ENCODE measurements at places on chromosomes 13 and 19.

DNA sequence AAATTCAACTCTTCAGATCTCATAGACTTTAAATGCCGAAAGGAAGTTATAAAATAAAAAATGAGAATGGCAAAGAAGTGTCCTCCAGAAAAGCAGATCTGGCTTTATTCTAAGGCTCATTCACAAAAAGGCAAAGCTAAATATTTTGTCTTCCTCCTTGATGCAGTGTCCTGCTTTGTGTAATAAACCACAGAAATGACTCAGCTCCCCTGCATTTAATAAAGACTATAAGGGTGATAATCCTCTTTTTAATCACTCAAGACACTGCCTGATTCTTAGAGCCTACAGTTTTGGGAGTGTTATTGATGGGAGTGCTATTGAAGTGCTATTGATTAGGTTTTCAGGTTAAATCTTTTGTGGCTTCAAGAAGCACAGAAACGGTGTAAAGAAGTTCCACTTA, 482.0 kb downstream of the PCDH20 start:
- no peak for DNase-seq

DNA sequence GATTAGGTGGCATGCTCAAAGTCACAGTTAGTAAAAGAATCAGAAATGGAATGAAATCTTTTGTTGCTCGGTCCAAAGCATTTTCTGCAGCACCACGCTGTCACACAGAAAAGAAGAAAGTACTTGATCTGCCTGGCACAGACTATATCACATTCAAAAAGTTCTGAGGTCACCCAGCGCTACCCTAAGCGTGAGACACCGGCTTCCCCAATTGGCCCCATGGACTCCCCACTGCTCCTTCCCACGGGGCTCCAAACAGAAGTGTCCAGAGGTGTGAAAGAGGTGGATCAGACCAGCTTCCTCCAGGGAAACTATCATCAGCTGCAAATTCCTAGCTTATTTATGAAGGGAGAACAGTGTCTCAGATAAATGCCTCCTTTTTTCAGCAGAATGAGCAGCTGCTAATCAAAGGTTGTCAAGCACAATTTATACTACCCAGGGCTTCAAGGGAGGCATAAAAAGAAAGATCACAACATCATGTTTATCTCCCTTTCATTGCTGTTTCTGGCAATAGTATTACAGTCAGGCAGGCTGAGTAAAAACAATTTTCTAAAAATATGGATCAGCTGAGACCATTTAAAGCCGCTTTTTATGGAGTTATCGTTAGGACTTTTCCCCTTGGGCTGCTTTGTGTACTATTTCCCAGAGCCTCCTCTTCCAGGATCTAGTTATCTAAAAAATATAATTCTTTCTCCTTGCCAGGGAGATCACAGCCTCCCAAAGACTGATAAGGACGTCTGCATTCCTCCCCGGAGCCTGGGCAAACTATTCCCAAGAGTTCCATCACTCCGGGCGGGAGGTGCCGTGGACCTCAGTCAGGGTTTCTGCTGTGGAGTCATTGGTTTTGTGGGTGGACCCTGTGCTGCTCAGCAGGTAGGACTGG, 208.0 kb downstream of the LHFPL6 start:
- DNase-seq: no peak

GRCh38 chr19:14517840-14518505, at the start of gene DNAJB1:
TSS of gene DNAJB1 (minus strand) at chr19:14518397. CDS start at chr19:14518349, 48 bp downstream.
- no peak for DNase-seq

DNA sequence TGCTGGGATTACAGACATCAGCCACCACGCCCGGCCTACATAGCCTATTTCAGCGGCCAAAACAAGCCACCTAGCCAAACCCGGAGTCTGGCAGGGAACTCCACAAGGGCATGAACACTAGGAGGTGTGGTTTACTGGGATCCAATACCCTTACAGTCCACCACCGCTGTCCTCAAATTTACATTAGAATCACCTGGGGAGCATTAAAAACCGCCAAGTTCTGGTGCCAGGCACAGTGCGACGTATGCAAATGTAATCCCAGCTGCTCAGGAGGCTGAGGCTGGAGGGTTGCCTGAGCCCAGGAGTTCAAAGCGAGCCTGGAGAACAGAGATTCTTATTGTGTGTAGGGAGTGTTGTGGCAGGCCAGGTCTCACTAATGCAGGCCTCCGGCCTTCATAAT, 4.2 kb upstream of the AP1M1 start:
- no peak for DNase-seq

- DNase-seq: no peak
These were observed 29.4 kb downstream of the ATP4B start for GRCh38 chr13:113628291-113629270.

DNA sequence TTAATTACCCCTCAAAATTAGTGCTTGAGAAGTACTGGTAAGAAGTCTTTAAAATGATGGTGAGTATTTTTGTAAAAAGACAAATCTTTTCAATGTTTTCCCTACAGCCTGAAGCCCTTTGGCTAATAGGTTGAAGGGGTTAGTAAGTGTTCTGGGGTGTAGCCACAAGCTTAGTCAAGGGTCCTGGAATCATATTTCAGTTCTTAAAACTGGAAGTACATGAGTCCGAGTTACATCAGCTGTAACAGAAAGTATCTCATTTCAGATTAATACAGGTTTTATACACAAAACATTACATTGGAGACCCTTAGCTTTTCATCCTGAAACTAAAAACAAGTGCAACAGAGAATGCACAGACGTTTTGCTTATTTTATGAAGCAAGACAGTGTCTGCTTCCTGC, 52.7 kb upstream of the TEX29 start:
- DNase-seq: no peak

DNA sequence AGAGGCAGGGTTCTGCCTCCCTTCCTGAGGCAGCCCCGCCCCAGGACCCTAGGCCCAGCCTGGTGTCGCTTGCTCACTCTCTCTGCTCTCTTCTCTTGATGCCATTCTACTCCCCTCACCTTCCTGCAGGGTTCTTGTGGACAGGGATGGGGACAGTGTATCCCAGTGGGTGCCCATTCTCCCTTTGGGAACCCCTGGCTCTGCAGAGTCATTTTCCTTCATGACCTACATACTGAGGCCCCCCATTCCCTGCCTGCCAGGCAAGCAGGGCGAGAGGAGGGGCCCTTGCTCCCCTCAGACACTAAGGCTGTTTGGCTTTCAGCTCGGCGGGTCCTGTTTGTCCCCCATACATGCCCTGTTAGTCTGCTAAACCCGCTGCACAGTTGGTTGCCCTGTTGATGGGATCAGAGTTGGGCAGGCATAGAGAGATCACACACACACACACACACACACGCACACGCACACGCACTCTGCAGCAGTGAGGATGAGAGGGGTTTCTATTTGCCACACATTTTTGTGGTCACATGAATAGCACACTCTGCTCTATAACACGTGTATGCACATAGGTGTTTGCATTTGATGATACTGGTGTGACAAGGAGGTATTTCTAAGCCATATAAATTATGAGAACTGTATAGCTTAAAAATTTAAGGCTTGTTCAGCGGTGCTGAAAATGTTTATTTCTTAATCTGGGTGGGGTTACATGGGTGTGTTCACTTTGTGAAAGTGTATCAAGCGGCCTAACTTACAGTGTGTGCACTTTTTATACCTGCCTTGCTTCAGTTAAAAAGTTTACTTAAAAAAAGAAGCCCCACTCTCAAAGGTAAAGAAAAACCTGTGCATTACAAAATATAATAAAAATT, 20.3 kb downstream of the NFIX start:
- DNase-seq: no peak

DNA sequence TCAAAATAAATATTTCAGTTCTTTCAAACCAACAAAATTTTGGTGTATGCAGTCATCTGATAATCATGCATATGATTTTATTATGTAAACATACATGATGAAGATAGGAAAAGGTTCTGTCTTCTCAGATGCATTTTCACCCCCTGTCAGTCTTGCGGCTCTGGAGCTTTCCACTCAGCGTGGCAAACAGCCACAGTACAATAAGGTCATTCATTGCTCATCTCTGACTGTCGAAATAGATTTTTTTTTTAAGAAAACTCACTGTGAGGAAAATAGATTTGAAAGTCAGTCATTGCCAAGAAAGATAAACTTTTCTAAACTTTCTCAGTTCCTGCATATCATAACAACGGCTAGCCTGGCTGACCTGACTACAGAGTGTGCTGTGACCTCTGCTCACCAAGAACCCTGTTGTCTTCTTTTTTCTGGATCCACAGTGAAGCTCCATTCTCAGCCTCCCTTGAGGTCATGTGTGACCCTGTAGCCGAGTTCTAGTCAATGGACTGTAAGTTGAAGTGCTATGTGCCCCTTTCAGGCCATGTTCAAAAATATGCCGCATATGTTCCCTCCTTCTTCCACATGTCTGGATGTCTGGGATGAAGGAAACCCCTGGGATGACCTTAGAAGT, 519.6 kb downstream of the KLF5 start:
- no peak for DNase-seq

DNA sequence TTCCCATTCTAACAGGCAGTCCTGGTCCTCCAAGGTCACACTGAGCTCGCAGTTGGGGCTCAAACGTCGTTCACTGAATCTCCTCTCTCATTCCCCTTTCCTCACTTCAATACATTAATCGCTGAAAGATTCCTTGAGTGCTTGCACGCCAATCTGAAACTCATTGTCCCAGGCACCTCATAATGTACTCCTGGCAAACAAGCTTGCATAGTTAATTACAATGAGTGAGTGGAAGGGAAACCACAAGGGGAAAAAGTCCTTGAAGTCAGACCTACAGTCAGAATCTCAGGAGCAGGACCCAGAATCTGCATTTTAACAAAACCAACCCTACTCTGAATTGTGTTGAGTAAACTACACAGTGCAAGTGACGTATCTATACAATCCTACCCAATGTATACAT, 86.9 kb downstream of the CRYL1 start:
- DNase-seq: no peak

DNA sequence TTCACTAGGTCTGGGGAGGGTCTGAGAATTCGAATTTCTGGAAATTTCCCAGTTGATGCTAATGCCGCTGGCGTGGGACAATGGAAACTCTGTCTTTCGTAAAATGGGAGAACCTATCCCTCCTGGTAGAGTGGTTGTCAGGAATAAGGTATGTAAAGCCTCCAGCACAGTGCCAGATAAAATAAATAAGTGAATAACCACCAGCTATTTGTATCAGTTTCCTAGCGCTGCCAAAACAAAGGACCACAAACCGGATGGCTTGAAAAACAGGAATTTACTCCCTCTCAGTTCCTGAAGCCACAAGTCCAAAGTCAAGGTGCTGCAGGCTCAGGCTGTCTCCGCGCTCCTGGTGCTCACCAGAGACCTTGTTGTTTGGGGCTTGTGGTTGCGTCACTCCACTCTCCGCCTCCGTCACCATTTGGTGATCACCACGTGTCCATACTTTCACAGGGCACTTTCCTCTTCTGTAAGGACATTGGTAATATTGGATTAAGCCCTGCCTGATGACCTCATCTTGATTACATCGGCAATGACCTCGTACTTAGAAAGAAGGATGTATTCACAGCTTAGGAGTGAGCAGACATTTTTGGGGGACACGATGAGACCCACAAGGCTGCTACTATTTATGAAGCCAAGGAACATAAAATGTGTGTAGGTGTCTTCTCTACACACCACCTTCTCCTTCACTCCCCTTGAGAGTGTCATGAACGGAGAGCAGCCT, 428.5 kb downstream of the IRS2 start:
- no peak for DNase-seq

DNA sequence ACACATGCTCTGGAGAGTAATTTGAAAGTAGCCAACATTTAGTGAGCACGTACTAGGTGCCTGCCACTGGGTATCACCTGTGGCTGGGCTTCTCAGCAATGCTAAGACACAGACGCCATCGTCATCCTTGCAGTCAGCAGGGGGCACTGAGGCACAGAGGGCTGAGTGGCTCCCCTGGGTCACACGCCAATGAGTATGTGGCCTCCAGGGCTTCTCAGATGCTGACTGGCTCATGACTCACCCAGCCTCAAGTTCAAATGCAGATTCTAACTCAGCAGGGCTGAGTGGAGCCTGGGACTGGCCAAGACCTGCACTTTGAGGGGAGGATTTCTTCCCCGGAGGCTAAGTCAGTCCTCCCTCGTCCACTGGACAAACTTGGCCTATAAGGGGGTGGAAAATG, 115.1 kb upstream of the CACNA1A start:
- no peak for DNase-seq

DNA sequence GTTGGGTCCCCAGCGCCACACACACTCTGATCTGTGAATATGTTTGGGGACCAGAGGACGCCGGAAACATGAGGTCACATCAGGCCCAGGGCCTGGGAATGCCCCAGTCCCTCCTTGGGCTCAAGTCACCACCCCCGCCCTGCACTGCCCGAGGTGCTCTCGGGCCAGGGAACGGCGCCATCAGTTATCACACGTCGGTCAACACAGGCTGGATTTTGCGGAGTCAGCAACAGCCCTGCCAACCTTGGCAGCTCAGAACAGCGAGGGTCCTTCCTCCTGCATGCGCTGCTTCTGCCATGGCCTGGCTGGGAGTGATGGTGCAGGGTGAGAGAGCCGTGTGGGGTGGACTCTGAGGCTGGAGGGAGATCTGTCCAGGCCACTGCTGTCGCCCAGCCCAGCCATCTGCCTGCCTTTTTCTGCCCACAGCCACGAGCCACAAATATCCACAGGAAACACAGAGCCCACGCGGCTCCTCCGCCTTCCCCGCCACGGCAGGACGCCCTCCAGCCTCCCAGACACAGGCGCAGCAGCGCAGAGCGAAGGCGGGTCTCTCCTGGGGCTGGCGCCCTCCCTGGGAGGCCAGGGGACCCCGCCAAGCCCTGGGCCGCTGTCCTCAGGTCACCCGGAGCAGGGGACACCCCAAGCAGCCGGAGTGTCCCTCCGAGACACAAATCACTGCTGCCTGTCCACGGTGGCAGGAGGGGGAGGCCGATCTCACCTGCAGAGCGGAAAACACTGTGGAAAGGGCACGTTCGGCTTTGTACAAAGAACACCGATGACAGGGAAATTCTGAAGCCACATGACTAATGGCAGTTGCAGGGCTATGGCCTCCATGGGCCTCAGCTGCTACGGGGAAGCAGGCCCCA, 31.6 kb upstream of the CACTIN start:
- no peak for DNase-seq

DNA sequence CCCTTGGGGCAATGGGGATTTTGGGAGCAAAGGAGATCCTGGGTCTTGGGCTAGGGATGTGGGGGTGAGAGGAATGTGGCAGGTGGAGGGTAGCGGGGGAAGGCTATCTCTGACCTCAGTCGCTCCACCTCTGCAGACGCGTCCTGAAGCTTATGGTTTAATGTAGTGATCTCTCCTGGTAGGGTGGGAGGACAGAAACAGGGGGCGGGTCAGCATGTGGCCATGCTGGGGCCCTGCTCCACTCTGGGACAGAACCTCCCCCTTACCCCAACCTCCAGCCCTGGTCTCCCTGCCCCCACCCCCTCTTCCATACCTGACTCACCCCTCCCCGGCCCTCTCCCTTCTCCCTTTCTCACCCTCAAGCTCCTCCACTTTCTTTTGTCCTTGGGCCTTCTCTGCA, 1.4 kb downstream of the BST2 start:
- no peak for DNase-seq

GRCh38 chr13:114309806-114310410, 4.4 kb upstream of the CHAMP1 start:
- no peak for DNase-seq

GRCh38 chr13:30020726-30021312, 170.4 kb upstream of the UBL3 start:
- DNase-seq: no peak

GRCh38 chr19:16326401-16327168, 2.0 kb downstream of the KLF2 start:
- no peak for DNase-seq

- no peak for DNase-seq
These were observed 728.9 kb upstream of the ARGLU1 start for GRCh38 chr13:107296804-107297203.
